Inflammatory macrophage treated with lipopolysaccharide for 1 hour (primary cell): ENCODE measurements at places on chromosomes 6 and 20.
A peak's percentile ranks its signal among the peaks of the same experiment; 100 is the strongest.

DNA sequence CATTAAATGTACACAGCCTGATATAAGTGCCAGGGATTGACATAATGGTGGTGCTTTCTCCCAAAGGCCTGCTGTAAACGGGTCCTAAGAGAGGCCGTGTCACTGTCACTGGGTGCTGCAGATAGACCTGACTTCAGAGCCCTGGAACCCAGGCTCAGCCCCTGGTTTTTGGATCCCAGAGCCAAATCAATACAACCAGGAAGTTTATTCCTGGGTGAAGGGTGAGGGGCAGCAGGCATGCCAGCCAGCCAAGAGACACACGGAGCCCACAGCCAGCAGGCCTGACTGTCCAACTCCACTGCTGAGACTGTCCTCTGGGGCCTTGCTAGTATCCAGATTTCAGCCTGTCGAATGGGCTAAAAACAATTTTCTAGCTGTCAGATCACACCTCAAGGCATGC, 12.8 kb upstream of the ARMC12 start:
- no peak for DNase-seq

DNA sequence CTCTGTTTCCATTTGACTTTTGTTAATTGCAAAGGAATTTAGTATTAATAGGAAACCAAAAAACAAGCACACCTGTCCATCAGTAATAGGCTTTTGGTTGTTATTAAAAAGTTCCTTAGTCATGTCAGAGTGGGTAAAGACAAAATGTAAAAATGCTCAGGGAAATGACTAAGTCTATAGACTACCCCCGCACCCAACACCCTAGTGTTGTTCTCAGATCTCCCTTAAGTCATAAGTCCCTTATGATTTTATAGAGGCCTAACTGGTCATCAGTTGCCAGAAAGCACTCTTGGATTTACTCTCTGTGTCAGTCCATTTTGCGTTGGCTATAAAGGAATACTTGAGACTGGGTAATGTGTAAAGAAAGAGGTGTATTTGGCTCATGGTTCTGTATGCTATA, 52.8 kb downstream of the MAP3K4 start:
- DNase-seq = no peak

- no peak for DNase-seq
Observed at GRCh38 chr6:3987576-3987975, 91.4 kb downstream of the FAM217A start.

GRCh38 chr20:35226884-35227681, 593 bp downstream of the MMP24 start:
- peak; percentile 14 for DNase-seq

GRCh38 chr6:10779076-10779475, 31.5 kb downstream of the TMEM14B start:
- DNase-seq = no peak

DNA sequence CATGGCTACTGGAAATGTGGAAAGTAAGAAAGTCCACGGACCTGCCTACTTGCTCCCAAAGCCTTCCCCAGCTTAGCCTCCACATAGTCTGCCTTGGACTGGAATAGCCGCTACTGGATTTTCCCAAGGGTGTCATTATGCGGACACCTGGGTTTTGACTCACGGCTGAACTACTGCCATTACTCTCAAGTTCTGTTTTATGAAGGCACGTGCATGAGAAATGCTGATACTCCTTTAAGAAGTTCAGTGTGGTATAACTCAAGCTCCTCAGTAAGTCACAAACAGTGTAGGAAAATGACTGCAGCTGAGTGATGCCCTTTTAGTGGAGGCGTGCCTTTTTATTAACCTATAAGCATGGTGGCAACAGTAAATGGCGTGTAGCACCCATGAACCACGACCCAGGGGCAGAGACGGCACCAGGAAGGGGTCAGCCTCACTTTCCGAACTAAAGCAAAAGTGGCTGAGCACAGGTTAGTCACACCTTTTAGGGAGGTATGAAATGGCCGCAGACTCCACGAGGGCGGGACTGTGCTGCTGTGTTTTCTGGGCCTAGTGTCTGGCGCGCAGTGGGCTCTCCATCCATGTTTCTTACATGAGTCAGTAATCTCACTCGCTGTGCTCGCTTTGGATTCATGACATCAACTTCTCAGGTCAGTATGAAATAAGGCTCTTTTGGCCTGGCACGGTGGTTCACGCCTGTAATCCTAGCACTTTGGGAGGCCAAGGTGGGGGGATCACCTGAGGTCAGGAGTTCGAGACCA, 23.9 kb downstream of the PSMG4 start:
- no peak for DNase-seq
